KBM-7 (cell line): ENCODE measurements at places on chromosomes 5 and 9.
A peak's percentile ranks its signal among the peaks of the same experiment; 100 is the strongest.

DNA sequence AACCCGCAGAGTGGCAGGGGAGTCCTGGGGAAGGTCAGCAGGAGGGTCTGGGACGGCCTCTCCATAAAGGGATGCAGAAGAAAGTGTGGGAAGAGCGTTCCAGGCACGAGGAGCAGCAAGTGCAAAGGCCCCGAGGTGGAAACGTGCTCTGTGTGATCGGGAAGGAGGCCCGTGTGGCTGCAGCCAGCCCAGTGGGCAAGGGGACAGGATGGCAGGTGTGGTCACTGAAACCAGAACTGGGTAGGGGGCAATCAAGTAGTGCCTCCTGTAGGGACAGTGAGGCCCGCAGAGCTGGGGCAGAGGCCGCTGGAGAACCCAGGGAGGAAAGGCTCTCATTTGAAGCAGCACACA is 16.3 kb upstream of the LAMC3 start:
- DNase-seq = no peak

GRCh38 chr5:134541736-134542376 is 16.4 kb downstream of the JADE2 start:
- DNase-seq = no peak

DNA sequence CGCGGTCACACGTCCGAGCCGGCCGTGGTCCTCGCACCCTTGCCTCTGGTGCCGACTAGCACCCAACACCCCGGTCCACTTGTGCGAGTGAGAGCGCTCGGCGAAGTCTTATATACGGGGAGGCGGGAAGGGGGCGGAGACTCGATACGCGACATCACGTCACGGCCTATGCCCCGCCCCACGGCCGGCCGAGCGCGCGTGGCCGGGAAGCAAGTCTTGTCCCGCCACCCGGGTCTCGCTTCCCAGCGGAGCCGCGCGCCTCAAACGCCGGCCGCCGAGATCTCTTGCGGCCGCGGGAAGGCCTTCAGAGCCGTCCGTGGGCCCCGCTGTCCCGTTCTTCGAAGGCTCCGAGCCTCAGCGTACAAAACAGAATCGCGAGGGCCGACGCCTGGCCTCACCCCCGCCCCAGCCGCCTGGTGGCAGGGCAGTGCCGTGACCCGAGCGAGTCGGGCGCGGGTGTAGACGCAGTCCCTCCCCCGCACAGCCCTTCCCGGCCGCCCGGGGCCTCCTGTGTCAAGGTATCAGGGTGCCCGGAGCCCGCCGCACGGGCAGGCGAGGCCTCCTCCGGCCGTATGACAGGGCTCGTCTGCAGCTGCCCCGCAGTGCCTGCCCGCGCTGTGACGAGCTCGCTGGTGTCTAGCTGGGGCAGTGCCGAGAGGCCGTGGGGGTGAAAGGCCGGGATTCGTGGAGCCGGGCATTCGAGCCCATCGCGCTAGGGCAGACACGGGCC is at the start of gene PLK2:
PLK2 (minus strand) TSS at position 85 of the 730 bp plus-strand sequence. CDS start 127 bp downstream, outside the sequence.
- peak; percentile 93 for DNase-seq

DNA sequence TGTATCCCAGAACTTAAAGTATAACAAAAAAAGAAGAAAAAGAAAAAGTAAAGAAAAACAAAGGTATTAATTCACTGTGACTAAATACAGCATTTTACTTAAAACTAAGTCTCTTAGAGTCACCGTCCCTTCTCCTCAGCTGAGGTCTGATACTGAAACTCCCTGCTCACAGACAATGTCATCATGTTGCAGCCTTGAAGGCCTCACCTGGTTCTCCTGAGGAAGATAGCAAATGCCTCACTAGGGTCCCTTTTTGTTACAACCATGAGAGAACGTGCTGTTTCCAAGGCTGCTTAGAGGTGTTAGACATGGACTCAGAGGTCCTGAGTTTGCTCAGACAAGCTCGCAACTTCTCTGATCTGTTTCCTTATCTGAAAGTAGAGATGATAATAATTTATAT is 357.2 kb downstream of the MTRR start:
- DNase-seq = no peak

GRCh38 chr5:57698802-57699201 is 216.2 kb upstream of the ACTBL2 start:
- no peak for DNase-seq

GRCh38 chr5:79086116-79086515 is 16.5 kb downstream of the BHMT2 start:
- DNase-seq = no peak

DNA sequence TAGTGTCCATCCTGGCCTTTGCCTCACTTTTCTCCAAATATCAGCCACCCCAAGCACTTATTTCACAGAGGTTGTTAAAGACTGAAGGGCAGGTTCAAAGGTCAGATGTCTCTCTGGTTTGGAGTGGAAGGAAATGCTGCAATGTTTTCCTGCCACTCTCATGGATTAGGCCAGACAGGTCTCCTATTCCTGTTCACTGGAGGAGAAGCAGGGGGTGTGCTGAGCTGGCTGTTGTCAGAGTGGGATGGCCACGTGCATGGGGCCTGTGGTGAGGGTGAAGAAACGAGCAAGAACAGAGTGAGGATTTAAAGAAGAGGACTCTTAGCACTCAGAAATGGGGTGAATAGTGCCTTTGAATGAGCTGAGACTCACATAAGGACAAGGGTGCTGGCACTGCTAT is 6.7 kb downstream of the TMEM8B start:
- DNase-seq = no peak

DNA sequence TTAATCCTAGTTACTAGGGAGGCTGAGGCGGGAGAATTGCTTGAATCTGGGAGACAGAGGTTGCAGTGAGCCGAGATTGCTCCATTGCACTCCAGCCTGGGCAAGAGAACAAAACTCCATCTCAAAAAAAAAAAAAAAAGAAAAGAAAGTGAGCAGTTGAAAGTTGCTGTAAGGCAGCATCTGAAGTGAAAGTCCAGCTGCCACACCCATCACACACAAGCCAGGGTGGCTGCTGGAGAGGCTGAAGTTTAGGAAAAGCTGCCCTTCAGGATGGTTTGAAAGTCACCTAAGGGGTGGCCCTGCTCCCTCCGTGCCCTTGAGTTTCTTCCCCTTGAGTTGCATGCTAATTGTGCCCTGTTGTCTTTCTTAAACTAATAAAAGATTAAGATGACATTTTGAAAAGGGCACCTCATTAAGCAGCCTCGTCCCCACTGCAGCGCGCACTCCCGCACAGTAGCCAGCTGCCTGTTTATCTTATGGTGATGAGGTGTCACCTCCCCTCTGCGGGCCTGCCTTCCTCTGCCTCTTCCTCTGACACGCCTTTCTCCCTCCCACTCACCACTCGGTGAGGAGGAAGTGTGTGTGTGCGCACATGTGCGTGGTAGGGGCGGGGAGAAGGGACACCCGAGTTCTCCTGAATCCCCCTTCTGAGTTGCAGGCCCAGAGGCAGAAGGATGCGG is 104.2 kb upstream of the PANK3 start:
- peak; percentile 19 for DNase-seq

- peak; percentile 25 for DNase-seq
Observed at GRCh38 chr5:168528521-168529373, at the start of gene FBLL1. Gene FBLL1 (plus strand): TSS chr5:168529305. CDS start chr5:168529505, 200 bp downstream.

- no peak for DNase-seq
Observed at GRCh38 chr9:74960561-74960960, 7.8 kb upstream of the C9orf40 start.

GRCh38 chr5:135360278-135361274 is 38.5 kb downstream of the MACROH2A1 start:
- no peak for DNase-seq

- no peak for DNase-seq
Observed at GRCh38 chr5:93805616-93806379, 64.4 kb upstream of the POU5F2 start.

DNA sequence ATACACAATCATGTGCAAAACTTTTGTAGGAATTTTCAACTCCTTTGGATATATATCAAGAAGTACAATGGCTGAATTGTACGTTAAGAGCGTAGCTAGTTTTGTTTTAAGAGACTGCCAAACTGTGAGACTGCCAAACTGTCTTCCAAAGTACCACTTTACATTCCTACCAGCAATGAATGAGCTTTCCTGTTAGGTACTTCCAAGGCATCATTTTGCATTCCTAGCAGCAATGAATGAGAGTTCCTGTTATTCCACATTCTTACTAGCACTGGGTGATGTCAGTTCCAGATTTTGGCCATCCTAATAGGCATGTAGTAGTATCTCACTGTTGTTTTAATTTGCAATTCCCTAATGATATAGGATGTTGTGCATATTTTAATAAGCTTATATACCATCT is 219.3 kb downstream of the KCNN2 start:
- DNase-seq = no peak

DNA sequence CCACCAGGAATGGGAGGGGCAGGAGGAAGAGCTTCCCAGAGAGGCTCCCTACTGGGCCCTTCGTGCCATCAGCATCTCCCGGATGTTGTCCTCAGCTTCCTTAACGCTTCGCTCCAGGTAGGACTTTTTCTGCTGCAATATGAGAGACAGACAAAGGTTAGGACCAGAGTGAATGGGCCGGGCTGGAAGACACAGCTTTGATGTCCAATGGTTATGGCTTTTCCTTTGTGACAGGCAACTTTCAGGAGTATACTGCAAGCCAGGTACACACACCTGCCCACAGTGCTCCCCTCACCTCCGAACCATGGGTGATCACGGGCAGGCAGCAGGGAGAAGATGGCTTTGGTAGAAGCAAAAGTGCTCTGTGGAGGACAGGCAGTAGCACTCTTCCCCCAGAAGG is 57.0 kb downstream of the PFDN1 start:
- DNase-seq = no peak

DNA sequence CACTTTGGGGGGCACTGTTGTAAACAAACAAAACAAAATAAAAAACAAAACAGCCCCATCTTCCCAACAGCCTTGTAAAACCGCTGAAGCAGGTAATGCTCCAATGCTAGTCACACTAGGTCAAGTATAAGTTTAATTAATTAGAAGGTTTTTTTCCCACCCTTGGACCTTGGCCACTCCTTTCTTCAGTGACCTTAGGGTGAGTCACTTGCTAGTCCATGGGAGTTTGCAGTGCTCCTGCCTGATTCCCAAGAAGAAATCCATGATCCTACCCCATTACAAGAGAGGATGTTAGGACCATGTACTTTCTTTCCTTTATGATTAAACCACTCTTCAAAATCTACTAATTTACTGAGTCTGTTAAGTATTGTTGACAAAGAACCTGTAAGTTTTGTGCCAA is 192.2 kb upstream of the CDKN2B start:
- DNase-seq = no peak

DNA sequence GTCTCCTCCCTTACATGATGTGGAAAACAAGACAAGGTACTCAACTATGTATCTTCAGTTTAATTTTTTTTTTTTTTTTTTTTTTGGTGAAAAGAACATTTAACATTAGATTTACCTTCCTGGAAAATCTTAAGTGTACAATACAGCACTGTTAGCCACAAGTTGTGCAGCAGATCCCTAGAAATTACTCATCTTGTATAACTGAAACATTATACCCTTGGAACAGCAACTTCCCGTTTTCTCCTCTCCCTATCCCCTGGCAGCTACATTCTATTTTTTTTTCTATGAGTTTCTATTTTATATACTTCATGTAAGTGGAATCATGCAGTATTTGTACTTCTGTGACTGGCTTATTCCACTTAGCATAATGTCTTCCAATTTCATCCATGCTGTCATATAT is 421.9 kb upstream of the FTMT start:
- peak; percentile 69 for DNase-seq

- no peak for DNase-seq
Observed at GRCh38 chr9:17130291-17130690, 4.5 kb upstream of the CNTLN start.

- DNase-seq = no peak
Observed at GRCh38 chr9:105957830-105958229, 263.5 kb downstream of the TMEM38B start.
